ENCODE measurements at places on chromosomes 16 and 17.
A peak's percentile ranks its signal among the peaks of the same experiment; 100 is the strongest.

DNA sequence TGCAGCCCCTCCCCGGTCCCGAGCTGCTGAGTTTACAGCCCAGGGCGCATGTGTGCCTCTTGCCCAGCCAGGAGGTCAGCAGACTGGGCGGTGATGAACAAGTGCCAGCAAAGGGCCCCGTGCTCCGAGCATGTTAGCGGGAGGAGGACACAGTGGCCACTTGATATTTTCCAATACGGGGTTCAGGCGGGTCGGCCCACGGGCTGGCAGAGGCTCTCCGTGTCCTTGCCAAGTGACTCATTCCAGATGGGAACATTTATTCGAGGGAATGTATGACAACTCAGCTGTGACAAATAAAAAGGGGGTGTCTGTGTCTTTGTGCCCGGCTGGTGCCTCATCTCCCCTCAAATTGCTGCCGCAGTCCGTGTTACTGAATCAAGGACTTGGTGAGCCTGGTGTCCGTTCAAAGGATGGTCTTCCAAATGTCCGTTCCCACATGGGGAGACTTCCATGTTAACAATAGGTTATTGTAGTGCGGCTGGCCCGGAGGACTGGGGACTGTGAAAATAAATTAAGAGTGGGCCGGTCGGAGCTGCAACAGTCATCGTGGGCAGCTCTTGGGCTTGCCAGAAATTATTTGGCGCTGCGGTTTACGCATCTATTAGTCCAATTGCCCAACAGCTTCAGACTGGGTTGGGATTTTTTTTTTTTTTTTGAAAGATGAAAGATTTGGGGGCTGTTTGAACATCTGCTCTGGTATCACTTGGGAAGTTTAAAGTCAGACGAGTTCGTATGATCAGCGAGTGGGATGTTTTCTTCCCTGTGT is 174.0 kb upstream of the CIBAR2 start:
- DNase-seq, result no peak

GRCh38 chr17:56908001-56908542 is 5.8 kb downstream of the TRIM25 start:
- no peak for DNase-seq

GRCh38 chr16:1244881-1245280 is 4.4 kb downstream of the TPSAB1 start:
- no peak for DNase-seq

- no peak for DNase-seq
Measured at GRCh38 chr17:79830763-79831264, 8.4 kb downstream of the CBX4 start.

DNA sequence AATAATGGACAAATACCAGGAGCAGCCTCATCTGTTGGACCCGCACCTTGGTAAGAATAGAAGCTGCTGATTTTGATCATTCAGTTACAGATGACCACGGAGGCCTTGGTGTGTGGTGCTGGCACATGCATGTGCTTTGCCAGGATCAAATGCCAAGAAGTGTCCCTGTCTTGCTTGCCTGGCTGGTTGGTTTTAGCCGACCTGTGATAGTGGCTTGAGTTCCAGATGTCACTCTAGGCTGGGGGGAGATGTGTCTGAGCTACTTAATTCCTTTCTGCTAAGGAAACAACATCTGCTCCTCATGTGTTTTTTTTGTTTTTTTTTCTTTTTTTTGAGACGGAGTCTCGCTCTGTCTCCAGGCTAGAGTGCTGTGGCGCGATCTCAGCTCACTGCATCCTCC is 4.3 kb downstream of the TBCD start:
- DNase-seq, result no peak

DNA sequence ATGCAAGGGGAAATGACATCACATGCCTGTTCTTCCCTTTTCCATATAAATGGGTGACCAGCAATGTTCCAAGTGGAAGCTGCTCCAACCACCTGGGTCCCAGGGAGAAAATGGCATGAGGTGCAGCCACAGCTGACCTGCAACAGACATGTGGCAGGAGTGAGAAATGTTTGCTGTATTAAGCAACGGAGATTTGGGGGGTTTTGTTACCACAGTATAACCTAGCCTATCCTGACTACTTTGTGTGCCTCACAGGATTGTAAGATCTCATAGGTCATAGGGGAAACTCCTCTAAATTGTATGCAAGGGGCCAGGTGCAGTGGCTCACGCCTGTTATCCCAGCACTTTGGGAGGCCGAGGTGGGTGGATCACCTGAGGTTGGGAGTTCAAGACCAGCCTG is 12.0 kb downstream of the CDIPT start:
- DNase-seq, result no peak

DNA sequence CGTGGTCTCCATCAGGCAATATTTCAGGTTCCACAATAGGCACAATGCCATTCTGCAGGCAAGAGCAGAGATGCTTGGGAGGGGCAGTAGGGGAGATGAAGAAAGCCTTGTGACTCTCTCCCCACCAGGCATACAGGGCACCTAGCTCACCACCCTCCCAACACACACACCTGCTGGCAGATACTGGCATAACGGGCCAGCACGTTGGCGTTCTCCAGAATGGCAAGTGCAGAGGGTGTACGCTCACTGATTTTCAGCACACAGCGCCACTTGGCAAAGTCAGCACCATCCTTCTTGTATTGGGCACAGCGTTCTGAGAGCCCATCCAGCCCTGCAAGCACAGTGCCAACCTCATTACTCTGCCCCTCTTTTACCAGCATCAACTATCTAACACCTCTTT is 2.2 kb downstream of the ALDOC start:
- DNase-seq, result no peak

- no peak for DNase-seq
Measured at GRCh38 chr16:10169904-10170410, 12.3 kb downstream of the GRIN2A start.

DNA sequence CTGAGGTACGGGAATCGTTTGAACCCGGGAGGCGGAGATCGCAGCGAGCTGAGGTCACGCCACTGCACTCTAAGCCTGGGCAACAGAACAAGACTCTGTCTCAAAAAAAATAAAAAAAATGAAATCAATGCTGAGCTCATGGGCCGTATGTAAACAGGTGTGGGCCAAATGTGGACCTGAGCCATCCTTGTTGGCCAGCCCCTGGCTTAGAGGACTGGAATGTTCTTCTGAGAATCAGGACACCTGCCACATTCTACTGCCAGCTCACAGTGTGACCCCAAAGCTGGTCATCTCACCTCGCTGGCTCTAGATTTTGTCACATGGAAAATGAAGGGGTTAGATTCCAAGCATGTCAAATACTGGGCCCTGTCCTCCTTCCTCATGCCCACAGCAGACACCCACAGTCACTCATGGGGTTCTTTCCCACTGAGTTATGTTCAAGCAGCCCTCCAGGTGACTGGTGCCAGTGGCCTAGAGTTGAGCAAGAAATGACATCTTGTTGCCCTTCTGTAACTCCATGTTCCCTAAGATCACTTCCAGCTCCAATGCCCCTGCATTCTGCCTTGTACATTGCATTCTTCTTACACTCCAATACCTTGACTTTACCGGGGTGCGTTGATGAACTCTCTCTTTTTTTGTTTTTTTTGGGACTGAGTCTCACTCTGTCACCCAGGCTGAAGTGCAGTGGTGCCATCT is 110.6 kb downstream of the ABCC1 start:
- no peak for DNase-seq

- DNase-seq, result no peak
Measured at GRCh38 chr17:17112628-17113200, 70.5 kb downstream of the MPRIP start.

- DNase-seq, result no peak
Measured at GRCh38 chr17:7549401-7550055, 670 bp downstream of the TNFSF12 start.

- no peak for DNase-seq
Measured at GRCh38 chr17:67137860-67138259, 93.5 kb downstream of the CACNG1 start.

DNA sequence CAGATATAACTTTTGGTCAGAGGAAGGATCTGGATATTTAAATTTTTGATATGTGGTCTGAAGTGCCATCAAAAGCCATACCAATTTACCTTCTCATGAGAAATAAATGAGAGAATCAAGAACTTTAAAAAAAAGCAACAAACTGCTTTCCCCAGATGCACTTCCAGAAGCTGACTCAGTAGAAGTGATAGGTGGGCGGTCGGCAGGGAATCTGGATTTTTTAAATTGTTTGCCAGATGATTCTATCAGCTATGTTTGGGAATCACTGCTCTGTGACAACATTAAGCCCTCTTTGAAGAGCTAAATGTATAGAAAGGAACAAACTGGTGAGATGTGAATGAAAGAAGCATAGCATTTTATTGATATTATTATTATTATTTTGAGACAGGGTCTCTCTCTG is 19.2 kb downstream of the CDH3 start:
- DNase-seq, result no peak

- peak; percentile 40 for DNase-seq
Measured at GRCh38 chr17:37710344-37710886, 34.4 kb downstream of the HNF1B start.

- DNase-seq, result no peak
Measured at GRCh38 chr17:47729476-47729875, 3.6 kb upstream of the TBX21 start.

Data from COLO829 (cell line).